ENCODE measurements at places on chromosomes 7 and 10. TPM values are rescaled to one million over a fixed set of nuclear protein-coding genes. Genes with fewer than 3 reads are reported as not detected.

SRGN gene
- total RNA-seq, result 3.9 TPM

ATOH7 gene
- total RNA-seq, result 0.88 TPM

PNLIP gene
- not detected for total RNA-seq

CALHM3 gene
- total RNA-seq, result 0.23 TPM

GRM8 gene
- 2.9 TPM for total RNA-seq

CYP3A4 gene
- total RNA-seq, result not detected

HIP1 gene
- total RNA-seq, result 17.5 TPM

PIP gene
- not detected for total RNA-seq

LRIT1 gene
- not detected for total RNA-seq

ASB4 gene
- not detected for total RNA-seq
